ENCODE measurements at places on chromosomes 16 and 17.
A peak's percentile ranks its signal among the peaks of the same experiment; 100 is the strongest.

DNA sequence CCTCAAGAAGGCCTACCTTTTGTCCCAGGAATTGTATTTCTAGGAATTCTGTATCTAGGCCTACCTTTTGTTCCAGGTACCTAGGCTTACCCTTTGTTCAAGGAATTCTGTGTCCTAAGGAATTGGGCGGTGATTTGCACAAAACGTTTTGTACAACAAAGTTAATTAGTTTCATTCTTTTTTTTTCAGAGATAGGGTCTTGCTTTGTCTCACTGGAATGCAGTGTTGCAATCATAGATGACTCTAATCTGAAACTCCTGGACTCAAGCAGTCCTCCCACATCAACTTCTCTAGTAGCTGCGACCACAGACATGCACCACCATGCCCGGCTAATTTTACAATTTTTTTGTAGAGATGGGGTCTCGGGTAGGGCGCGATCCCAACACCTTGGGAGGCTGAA lies 7.0 kb downstream of the CDR2L start:
- DNase-seq: no peak

GRCh38 chr16:9797306-9797705 lies 384.9 kb downstream of the GRIN2A start:
- DNase-seq: no peak

GRCh38 chr17:69851736-69852135 lies 223.3 kb upstream of the KCNJ16 start:
- no peak for DNase-seq

GRCh38 chr17:40803617-40804082 lies 3.9 kb upstream of the KRT28 start:
- DNase-seq: peak; percentile 49

- DNase-seq: no peak
Observed at GRCh38 chr17:20787281-20787680, 207.8 kb downstream of the CDRT15L2 start.

GRCh38 chr17:46928467-46929261 lies 5.7 kb downstream of the GOSR2 start:
- no peak for DNase-seq

- DNase-seq: no peak
Observed at GRCh38 chr16:51237207-51237606, 86.1 kb upstream of the SALL1 start.

DNA sequence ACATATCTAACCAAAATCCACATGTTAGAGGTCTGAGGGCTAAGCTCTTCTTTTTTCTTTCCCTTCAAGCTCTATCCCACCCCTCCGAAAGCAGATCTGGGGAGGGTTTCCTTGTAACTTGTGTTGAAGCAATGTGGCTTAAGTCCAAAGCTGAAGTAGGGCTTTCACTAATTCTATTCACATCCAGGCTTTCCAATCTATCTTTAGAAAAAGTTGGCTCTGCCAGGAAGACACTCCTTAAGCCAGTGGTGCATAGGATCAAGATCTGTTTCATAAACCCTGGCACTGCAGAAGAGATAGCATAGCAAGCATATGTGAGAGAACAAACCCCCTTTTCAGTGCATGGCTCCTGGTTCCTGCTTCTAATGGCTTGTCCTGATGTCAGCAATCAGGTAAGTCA lies 34.9 kb upstream of the DHX40 start:
- DNase-seq: no peak

DNA sequence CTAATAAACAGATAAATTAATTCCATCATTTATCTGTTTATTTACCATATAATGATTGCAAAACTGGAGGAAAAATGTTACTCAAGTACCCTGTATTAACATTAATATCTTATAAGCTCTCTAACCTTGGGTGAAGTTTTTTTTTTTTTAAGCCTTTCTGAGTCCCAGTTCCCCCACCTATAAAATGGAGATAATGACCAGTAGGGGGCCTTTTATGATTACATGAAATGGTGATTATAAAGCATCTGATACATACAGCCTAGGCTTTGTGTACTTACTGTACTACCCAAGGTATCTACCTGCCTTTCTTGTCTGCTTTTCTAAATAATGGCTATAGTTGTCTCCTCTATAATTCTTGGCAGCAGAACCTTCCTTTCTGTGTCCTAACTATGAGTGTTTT lies 22.6 kb downstream of the LRRC36 start:
- DNase-seq: no peak

DNA sequence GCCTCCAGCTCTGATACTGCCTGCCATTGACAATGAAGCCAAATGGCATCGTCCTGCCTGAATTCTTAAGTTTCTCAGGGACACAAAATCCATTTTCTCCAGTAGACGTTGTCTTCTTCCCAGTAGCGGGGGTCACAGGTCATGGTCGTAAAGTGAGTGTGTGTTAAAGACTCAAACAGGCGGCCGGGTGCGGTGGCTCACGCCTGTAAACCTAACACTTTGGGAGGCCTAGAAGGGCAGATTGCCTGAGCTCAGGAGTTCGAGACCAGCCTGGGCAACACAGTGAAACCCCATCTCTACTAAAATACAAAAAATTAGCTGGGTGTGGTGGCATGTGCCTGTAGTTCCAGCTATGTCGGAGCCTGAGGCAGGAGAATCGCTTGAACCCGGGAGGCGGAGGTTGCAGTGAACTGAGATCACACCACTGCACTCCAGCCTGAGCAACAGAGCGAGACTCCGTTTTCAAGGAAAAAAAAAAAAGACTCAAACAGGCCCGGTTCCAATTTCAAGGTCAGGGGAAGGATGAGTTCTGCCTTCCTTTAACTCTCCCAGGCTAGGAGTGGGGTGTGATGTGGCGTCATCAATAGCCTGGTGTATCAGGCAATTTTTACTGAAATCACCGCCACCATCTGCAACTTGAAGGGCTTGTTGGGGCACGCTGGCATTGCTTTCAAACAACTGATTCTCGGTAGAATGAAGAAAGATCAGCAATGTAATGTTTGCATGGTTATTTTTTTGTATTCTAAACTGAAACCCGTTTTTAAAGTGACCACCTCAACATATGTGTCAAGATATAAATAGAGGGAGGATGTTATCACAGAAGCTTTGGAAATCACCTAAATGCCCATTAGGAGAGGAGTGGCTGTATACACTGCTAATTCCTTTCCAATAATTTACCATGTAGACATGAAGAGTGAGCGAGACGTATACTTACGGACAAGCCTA lies 91.0 kb downstream of the WSCD1 start:
- DNase-seq: no peak

GRCh38 chr17:64130559-64131001 lies 636 bp upstream of the ERN1 start:
- peak; percentile 38 for DNase-seq

- peak; percentile 42 for DNase-seq
Observed at GRCh38 chr16:10738231-10739077, 5.2 kb upstream of the NUBP1 start.

DNA sequence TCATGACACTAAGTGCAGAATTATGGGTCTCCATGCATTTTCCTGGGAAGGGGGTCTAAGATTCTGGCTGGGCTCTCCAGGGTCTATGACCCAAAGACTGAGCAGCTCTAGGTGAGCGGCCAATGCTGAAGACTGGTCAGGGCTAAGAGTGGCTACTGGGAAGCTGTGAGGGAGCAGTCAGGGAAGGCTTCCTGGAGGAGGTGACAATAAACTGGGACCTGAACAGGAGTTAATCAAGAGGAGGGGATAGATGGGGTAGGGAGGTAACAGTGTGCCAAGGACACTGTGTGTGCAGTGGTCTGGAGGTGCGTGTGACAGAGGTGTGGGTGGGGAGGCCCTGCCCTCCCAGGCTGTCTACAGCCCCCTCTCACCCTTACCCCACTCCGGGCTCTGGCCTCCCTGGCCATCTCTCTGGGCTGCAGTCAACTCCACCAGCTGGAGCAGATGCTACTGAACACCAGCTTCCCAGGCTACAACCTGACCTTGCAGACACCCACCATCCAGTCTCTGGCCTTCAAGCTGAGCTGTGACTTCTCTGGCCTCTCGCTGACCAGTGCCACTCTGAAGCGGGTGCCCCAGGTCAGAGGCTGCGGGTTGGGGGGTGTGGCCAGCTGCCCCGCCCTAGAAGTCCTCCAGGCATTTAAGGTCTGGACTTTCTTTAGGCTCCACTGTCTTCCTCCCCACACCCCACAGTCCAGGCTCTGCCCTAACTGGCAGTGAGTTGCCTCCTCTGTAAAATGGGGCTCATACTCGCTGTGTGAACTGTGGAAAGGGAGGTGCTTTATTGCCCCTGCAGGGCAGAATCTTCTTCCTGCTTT lies 20.4 kb downstream of the ADGRG5 start:
- DNase-seq: no peak

DNA sequence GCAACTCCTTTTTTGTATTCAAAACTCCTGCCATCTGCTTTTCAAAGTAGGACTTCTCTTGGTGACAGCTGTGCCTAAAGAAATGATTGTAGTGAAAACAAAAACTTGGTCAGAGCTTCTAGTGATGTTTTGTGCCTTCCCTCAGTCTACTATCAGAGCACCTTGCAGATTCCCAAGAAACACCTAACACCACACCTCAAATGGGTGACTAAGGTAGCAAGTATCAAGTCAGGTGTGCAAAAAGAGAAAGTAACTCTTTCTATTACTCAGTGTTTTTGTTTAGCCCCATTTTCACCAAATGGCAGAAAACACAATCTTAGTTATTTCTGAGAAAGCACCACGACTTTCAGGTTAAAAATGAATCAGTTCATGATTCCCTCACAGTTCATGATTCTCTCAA lies 2.0 kb upstream of the PMFBP1 start:
- no peak for DNase-seq

DNA sequence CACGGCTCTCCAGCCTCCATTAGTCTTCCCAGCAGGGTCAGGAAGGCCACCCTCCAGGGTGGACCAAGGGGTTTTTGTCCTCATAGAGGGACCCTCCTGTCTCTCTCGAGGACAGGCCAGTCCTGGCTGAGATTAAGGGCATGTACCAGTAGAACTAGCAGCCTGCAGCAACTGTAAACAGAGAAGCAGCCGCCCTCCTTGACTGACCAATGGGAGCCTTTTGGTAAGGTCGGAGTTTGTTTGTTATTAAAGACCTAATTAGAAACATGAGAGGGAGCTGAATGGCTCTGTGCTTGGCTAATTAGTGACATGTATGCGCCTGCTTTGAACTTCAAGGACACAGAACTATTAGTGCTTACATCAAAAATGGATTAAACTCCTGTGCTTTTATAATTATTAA lies 80.0 kb downstream of the CCDC182 start:
- DNase-seq: no peak

DNA sequence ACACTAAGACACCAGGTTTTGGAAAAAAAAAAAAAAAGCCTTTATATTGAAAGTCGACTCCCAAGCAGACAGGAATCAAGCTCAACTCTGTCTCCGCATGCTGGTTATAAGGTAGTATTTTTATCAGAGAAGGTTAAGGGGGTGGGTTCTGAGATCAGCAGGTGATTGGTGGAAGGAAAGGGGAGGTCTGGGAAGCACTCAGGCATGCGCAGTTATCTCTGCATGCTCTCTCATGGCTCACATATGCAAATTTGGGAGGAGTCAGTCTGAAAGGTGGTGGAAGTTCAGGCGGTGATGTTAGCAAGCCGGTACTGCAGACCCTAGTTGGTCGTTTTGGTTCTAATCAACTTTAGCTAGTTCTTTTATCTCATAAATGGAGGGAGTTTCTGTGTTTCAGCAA lies 357.6 kb upstream of the C16orf82 start:
- no peak for DNase-seq

- DNase-seq: no peak
Observed at GRCh38 chr17:73478768-73479424, 165.3 kb downstream of the SDK2 start.

DNA sequence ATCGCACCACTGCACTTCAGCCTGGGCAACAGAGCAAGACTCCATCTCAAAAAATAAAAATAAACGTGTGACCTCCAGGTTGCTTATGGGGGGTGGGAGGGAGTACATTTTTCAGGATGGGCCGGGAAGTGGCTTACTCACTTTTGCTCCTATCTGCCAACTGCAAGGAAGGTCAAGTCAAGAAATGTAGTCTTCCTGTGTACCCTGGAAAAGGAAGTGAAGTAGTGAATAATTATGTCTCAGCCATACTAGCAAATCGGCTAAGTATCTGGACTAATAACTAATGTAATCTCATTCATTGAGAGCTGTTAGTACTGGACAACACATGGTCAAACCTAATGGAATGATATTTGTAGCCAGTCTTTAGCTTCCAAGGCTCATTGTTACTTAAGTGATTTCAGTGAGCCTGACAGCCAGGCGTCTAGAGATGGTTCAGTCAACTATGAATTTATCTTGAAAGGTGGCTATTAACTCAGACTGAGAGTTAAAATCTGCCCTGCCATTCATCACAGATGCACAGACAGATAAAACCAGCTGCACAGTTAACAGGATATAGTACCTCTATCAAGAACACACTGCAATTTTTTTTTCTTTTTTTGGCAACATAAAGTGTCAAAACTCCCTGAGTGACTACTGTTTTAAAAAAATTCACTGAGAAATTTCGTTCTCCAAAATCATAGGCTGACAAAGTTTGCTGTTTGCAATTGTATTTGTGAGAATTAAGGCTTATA lies 3.7 kb upstream of the TACO1 start:
- no peak for DNase-seq

DNA sequence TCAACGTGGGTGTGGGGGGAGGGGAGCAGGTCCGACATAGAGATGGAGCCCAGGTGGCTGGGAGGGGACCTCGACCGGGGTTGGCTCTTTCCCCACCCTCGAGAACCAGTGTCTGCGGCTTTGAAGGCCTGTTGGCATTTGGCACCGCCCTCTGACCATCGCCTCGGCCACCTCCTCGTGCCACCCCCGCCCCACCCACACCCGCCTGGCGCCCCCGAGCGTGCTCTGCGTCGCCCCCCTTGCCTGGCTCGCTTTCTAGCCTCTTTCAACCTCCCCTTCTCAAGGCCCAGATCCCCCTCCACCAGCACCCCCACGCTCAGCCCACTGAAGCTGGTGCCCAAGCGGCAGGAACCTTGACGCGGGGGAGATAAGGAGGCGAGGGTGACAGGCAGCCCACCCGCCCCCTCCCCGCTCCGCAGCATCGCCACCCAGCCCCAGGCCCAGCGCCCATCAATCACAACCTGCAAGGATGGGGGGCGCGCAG lies 619 bp downstream of the CACNB1 start:
- no peak for DNase-seq

GRCh38 chr16:15529673-15530072 lies 95.3 kb downstream of the BMERB1 start:
- no peak for DNase-seq

DNA sequence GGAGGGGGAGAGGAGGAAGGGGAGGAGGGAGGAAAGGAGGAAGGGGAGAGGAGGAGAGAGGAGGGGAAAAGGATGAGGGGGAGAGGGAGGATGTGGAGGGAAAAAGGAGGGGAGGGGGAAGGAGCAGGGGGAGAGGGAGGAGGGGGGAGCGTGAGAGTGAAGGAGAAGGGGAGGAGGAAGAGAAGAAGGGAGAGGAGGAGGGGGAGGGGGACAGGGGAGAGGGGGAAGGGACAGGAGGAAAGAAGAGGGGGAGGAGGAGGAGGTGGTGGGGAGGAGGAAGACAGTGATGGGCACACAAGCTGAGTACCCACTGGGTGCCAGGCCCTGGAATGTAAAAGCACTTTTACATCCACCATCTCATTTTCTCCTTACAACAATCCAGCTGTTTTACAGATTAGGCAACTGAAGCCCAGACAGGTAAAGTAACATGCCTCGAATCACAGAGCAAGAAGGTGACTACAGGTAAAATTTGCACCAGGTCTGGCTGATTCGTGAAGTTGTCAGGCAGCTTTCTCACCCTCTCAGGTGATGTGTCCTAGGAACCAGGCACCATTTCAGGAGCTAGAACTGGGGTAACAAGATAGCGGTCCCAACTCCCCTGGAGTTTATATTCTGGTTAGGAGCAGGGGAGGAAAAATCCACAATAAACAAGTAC lies 10.0 kb upstream of the LITAF start:
- DNase-seq: no peak

Measured in activated T-helper 1 cell treated with anti-CD3 and anti-CD28 coated beads, Interleukin-12 subunit alpha, Interleukin-12 subunit beta, Interleukin-2, Interleukin-4 antibody, amounts not matched to agents 30 ng/mL and 10 ng/mL and 1 ng/mL, durations not matched to agents 14 hours and 24 hours and 36 hours (primary cell).